ENCODE measurements at places on chromosomes 7 and 10. TPM values are rescaled to one million over a fixed set of nuclear protein-coding genes. Genes with fewer than 3 reads are reported as not detected.

- H3K27ac ChIP-seq, result no peak overlapping the region
- no peak overlapping the region for H3K4me3 ChIP-seq
- no peak for DNase-seq
Measured at GRCh38 chr7:70267381-70268120, 669.3 kb downstream of the AUTS2 start.

- no peaks in the 10 kb centered on the region for H3K36me3 ChIP-seq
- no peak overlapping the region for H3K4me3 ChIP-seq
- H3K27me3 ChIP-seq, result no peaks in the 10 kb centered on the region
- H3K4me1 ChIP-seq, result peaks cover 1% of the 10 kb centered on the region
- DNase-seq, result no peak
Measured at GRCh38 chr7:111138193-111138569, 47.3 kb downstream of the LRRN3 start.

DNA sequence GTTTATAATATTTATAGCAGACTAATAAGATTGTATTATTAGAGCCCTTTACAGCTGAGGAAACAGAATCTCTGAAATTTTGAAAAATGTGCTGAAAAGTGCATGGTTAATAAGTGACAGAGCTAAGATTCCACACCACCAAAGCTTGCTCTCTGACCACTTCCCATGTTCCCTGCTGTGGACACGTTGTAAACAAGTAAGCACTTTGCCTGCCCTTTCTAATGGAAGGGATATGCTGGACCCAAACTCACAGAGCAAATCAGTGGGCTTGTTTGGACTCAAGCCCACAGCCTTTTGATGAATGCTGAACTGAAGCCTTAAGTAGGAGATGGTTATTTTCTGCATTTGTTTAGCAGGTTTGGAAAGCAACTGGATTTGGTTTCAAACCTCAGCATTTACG lies 214.0 kb upstream of the TMEM72 start:
- no peaks in the 10 kb centered on the region for H3K27me3 ChIP-seq
- H3K4me1 ChIP-seq, result peaks cover 6% of the 10 kb centered on the region
- DNase-seq, result no peak
- H3K36me3 ChIP-seq, result no peaks in the 10 kb centered on the region
- H3K27ac ChIP-seq, result no peak overlapping the region
- H3K4me3 ChIP-seq, result no peak overlapping the region

- H3K36me3 ChIP-seq, result no peaks in the 10 kb centered on the region
- peaks cover 7% of the 10 kb centered on the region for H3K27me3 ChIP-seq
- H3K4me3 ChIP-seq, result no peak overlapping the region
- H3K4me1 ChIP-seq, result no peaks in the 10 kb centered on the region
- H3K27ac ChIP-seq, result no peak overlapping the region
Measured at GRCh38 chr10:70982443-70982842, 94.1 kb upstream of the PCBD1 start.

GRCh38 chr7:42945821-42946626 lies 13.8 kb downstream of the MRPL32 start:
- DNase-seq, result no peak
- no peaks in the 10 kb centered on the region for H3K4me1 ChIP-seq
- no peaks in the 10 kb centered on the region for H3K27me3 ChIP-seq
- no peak overlapping the region for H3K27ac ChIP-seq
- H3K36me3 ChIP-seq, result no peaks in the 10 kb centered on the region

DNA sequence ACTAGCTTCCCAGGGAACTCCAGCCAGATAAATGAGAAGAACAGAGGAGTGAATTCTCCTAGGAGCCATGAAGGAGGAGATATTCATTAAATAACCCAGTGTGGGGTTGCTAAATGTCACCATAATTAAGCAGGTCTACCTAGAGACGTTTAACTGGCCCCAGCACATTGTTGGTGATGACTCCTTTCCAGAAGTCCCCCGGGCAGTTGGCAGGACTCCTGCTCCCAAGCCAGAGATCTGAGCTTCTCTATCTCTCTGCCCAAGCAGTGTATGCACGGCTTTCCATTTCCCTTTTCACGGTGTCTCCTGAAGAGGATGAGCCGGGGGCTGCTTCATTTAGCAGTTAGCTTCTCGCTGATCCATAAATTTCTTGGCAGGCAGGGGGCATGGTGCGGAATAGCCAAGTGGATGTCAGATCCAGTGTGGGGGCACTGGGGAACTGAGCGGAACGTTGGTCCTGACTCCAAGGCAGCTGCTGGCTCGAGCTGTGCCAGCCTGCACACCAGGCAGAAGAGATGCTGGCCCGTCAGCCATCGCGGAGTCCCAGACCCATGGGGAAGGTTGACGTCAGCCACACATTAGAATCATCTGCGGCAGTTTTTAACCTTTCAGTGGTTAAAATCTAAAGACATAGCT lies 142.0 kb upstream of the NPY start:
- H3K36me3 ChIP-seq, result no peaks in the 10 kb centered on the region
- no peak overlapping the region for H3K27ac ChIP-seq
- H3K4me3 ChIP-seq, result no peak overlapping the region
- no peak for DNase-seq
- H3K4me1 ChIP-seq, result peaks cover 13% of the 10 kb centered on the region

- H3K4me3 ChIP-seq, result no peak overlapping the region
- H3K4me1 ChIP-seq, result no peaks in the 10 kb centered on the region
- H3K27ac ChIP-seq, result no peak overlapping the region
- no peaks in the 10 kb centered on the region for H3K36me3 ChIP-seq
- no peaks in the 10 kb centered on the region for H3K27me3 ChIP-seq
- DNase-seq, result no peak
Measured at GRCh38 chr10:66472156-66472555, 453.7 kb upstream of the LRRTM3 start.

DNA sequence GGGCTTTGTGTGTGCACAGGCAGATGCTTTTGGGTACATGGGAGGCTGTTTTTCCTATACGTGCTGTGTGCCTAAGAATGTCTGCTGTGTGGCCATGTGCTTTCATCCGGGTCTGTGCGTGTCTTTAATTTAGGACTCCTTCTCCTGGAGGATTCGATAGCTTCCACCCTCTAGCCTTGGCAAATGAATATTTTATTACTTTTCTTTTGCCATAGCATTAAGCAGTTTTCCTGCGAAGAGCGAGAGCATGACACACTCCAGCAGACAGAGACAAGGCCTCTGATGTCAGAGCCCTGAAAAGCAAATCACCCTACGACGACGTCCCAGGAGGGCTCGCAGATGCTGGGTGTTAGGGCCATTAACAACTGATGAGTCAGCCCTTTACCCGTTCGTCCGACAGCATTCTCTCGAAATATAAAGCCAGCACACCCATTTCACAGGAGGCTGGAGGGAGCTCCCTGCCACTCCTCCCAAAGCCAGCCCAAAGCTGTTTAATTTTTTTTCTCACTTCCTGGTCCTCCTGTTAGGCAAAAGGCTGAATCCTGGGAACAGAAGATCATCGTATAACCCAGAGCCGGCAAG lies 311.3 kb upstream of the ZMIZ1 start:
- H3K27ac ChIP-seq, result no peak overlapping the region
- no peak overlapping the region for H3K4me3 ChIP-seq
- H3K27me3 ChIP-seq, result peaks cover 53% of the 10 kb centered on the region
- H3K36me3 ChIP-seq, result no peaks in the 10 kb centered on the region

The LFNG gene
- 10.6 TPM for total RNA-seq

The RAMP3 gene
- total RNA-seq, result not detected

The PON1 gene
- total RNA-seq, result 2.3 TPM

The IDI2 gene
- total RNA-seq, result not detected

The NPY gene
- 1.1 TPM for total RNA-seq

The GBX1 gene
- 2.1 TPM for total RNA-seq

The CLCN1 gene
- 0.14 TPM for total RNA-seq

The HYAL4 gene
- total RNA-seq, result not detected
